ENCODE measurements at places on chromosomes 3 and 15. TPM values are rescaled to one million over a fixed set of nuclear protein-coding genes. Genes with fewer than 3 reads are reported as not detected.

RBP2 gene
- not detected for total RNA-seq

MUC13 gene
- not detected for total RNA-seq

DGKG gene
- 0.18 TPM for total RNA-seq

TMEM108 gene
- 5.3 TPM for total RNA-seq

KPNA4 gene
- 66.7 TPM for total RNA-seq

GRK7 gene
- total RNA-seq: not detected

SCG5 gene
- total RNA-seq: 25.1 TPM

ANP32A gene
- 355 TPM for total RNA-seq

GAP43 gene
- total RNA-seq: 42.9 TPM

SLC28A1 gene
- total RNA-seq: not detected

GRCh38 chr3:97871801-97872524 is 50.2 kb downstream of the CRYBG3 start:
- DNase-seq: no peak

DNA sequence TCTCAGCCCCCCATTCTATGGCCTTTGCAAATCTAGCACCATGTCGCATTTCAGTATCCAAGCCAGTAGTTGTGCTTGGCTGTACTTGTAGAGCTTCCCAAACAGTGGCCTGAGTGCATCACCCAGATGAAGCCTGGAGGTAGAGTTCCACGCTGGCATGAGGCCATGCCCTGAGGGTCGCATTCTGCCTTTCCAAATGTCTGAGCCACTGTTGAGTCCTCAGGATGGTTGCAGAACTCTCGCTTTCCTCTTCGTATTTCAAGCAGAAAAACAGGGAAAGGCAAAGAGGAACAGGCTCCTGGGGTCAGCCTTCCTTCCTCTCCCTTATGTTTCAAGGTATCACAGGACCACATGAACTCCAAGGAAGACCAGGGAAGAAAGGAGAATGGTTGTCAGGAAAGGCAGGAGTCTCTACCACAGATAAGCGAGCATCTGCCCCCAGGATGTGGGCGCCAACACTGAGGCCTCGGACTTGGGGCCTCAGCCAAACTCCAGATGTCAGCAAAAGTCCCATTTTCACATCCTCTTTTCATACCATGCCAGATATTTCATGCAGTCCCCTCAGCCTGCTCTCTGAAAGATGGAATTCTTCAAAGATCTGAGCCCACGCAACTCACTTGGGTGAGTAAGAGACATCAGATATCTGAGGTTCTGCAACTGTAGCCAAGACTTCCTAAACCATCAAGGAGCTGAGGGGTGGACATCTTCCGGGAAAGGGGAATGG is 19.4 kb upstream of the PRR20G start:
- DNase-seq: no peak

GRCh38 chr3:101017017-101017416 is 23.8 kb upstream of the ABI3BP start:
- DNase-seq: no peak

GRCh38 chr3:56862352-56863062 is 60.8 kb upstream of the ARHGEF3 start:
- DNase-seq: no peak

- DNase-seq: no peak
Observed at GRCh38 chr3:46921041-46921440, 43.5 kb downstream of the PTH1R start.

- DNase-seq: no peak
Observed at GRCh38 chr15:62941699-62942098, 100.8 kb upstream of the TPM1 start.

DNA sequence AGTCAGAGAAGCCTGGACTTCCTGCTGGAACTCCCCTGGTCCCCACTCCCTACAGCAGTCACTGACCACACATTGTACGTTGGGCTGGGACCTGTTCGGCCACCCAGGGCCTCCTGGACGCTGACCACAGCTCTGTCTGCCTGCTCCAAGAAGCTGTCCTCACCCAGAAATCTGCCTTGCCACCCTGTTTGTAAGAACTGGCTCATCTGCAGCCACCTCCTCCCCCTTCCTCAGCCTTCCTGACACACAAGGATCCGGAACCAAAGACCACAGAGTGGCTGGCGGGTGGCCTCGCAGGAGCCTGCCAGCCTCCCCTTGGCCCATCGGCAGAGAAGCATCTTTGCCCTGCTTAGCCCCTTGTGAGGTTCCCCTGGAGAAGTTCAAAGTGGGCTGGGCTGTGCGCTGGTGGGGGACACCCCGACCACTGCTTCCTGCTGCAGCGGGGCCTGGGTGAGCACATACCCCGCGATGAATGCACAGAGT is 91.9 kb downstream of the PCSK6 start:
- no peak for DNase-seq

- no peak for DNase-seq
Observed at GRCh38 chr15:67740405-67740804, 84.9 kb upstream of the SKOR1 start.

DNA sequence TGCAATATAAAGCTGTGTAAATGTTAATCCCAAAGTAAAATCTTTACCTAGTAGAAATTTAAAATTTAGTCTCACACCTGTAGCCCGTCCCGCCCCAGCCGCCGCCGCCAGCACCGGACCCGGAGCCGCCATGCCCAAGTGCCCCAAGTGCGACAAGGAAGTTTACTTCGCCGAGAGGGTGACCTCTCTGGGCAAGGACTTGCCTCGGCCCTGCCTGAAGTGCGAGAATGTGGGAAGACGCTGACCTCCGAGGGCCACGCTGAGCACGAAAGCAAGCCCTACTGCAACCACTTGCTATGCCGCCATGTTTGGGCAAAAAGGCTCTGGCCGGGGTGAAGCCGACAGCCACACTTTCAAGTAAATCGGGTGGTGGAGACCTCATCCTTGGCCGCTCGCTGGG is 22.1 kb upstream of the TOP2B start:
- DNase-seq: no peak

- no peak for DNase-seq
Observed at GRCh38 chr15:70281811-70282307, 184.1 kb upstream of the TLE3 start.

- no peak for DNase-seq
Observed at GRCh38 chr3:141930801-141931200, 54.4 kb downstream of the ATP1B3 start.

DNA sequence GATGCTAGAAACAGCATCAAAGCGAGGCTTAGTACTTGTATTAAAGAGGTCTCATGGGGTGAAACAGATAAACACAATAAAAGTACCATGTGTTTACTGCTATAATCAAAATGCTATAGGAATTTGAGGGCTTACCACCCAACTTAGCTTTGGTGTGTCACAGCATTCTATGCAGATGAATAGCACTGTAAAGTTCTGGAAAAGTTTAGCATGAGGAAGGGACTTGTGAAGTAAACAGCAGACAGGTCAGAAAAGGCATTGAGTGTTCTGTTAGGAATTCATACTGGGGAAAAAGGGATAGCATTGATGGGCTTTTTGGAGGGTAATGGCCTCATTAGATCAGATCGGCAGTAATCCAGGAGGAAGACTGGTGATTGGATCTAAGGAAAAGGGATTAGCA is 505.3 kb downstream of the NLGN1 start:
- DNase-seq: no peak

DNA sequence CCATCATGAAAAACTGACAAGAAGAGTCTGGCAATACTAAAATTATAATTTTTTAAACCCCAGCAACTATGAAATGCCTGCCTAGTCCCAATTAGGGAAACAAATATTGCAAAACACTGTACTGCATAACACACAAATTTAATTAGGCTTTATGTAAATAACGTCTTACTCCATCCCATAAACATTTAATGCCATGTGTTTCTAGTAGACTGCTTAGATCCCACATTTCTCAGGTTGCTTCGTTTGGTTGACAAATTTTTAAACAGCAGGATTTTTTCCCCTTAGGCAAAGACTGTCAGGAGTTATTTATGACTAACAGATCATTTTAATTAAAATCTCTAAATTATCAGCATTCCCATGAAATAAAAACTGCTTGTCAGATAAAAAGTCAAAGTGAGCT is 29.9 kb downstream of the EIF2AK4 start:
- no peak for DNase-seq

DNA sequence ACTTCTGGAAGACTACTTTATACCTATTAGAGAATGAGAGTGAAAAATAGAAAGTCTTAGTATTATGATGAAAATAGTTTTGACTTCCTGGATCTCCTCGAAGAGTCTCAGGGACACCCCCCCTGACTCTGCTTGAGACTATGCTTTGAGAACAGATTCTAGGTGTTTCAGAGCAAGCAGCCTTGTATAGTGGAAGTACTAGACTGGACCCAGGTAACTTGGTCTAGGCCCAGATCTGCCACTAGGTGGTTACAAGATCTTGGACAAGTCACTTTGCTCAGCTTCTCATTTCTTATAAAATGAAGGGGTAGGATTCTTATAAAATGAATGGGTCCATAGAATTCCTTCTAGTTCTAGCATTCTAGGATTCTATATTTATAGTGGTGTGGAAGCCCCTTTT is 9.1 kb downstream of the ABHD5 start:
- no peak for DNase-seq

- DNase-seq: no peak
Observed at GRCh38 chr3:73143821-73144237, 82.4 kb downstream of the EBLN2 start.

DNA sequence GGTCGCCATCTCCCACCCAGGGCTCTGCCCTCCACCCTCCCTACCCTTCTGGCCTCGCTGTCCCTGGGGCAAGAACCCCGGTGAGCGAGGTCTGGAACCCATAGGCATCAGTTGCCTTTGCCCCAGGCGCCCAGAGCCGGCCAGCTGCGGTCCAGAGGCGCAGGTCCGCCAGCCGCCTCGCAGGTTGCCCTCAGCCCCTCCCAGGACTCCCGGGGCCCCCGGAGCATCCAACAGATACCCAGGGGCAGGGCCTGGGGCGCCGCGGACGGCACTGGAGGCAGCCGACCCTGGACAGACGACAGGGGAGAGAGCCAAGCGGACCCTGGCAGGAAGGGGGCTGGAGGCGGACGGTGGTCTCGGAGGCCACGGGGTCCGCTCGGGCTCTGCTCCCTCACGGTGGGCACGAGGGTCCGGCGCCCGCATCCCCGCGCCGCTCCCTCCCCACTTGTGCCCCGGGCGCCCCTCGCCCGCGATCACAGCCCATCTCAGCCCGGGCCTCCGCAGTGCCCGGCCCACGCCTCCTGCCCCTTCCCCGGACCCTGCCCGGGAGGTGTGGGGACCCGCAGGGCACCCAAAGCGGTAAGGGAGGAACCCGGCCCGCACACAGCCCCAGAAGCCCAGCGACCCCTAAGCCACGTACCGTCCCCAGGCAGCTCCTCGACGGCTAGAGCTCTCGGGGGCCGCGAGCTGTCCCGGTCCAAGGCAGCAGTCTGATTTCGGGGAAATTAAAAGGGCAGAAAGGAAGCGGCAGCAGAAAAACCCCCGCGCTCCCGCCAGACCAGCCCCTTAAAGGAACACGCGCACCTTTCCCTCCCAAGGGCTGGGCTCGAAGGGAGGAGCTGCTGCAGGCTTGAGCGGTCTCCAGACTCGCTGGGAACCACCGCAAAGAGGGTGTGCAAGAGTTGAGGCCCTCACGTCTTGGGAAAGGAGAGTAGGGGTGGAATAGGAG is at the start of gene HAPLN3:
TSS of gene HAPLN3 (minus strand) at position 726 of the 949 bp plus-strand sequence. CDS start 8,246 bp downstream, outside the sequence.
- DNase-seq: peak; percentile 24

GRCh38 chr3:81277853-81278252 is 483.6 kb downstream of the GBE1 start:
- DNase-seq: no peak

DNA sequence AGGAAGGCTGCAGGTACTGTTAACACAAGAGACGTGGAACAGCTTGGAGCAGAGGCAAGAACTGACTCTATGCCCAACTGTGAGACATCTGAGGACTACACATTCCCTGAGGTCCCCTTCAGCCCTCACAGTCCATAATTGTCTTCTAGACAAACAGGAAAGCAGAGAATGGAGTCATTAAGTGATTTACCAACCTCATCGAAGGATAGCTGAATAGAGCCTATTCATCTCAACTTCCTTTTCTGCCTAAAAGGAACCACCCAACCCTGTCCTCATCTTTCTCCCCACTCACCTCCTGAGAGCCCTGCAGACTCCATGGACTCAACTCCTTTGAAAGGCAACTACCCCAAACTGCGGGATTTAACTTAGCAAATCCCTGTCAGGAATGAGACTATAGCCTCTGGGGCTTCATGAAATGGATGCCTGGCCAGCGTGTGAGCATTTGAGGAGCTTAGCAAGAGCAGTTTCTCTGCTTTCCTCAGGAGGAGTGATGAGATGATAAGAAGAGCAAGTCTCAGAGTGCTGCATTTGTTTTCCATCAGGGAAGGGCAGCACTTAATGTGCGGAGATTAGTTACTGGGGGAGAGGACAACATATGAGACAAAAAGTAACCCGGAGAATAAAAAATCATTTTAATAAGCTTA is 61.5 kb upstream of the FILIP1L start:
- no peak for DNase-seq

Data from neural crest cell (in vitro differentiated cells).